Hepatic stellate cell (primary cell): ENCODE measurements at places on chromosomes 5 and 9.

GRCh38 chr5:170473642-170474041 lies 30.2 kb upstream of the KCNIP1 start:
- DNase-seq = no peak

- DNase-seq = no peak
Measured at GRCh38 chr9:69985971-69986370, 57.7 kb upstream of the MAMDC2 start.

GRCh38 chr5:143613329-143613728 lies 198.6 kb upstream of the HMHB1 start:
- DNase-seq = no peak

GRCh38 chr9:137787786-137788505 lies 89.6 kb upstream of the CACNA1B start:
- DNase-seq = no peak

- no peak for DNase-seq
Measured at GRCh38 chr9:90825586-90825985, 24.0 kb downstream of the SYK start.

DNA sequence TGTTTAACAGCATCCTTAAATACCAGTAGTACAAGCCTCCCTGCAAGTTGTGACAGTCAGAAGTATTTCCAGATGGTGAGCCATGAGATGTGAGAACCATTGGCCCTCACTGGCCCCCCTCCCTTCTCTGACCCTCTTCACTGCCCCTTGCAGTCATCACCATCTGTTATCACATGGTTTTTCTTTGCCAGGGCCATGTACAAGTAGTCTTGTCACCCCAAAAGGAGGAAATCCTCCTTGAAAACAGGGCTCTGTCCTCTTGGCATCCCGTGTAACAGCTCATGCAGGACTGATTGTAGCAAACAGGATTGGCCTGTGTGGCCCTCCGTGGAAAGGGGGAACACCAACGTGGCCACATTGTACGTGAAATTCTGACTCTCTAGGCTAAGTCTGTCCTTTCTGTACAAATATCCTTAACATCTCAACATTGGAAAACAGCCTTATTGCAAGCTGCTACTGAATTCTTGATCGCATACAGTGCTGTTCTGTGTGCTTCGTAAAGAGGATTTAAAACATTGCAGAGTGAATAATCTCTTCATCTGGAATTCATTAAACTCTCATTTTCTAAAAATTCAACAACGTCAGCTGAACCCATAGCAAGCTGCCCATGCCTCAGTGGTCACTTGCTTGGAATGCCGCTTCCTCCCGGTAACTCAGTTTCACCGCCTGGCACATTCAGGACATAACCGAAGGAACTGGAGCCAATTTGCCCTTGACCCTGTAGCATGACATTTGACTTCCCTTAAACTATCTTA lies 171.7 kb downstream of the ATPSCKMT start:
- DNase-seq = no peak

- no peak for DNase-seq
Measured at GRCh38 chr9:134361843-134362414, 35.7 kb downstream of the RXRA start.

DNA sequence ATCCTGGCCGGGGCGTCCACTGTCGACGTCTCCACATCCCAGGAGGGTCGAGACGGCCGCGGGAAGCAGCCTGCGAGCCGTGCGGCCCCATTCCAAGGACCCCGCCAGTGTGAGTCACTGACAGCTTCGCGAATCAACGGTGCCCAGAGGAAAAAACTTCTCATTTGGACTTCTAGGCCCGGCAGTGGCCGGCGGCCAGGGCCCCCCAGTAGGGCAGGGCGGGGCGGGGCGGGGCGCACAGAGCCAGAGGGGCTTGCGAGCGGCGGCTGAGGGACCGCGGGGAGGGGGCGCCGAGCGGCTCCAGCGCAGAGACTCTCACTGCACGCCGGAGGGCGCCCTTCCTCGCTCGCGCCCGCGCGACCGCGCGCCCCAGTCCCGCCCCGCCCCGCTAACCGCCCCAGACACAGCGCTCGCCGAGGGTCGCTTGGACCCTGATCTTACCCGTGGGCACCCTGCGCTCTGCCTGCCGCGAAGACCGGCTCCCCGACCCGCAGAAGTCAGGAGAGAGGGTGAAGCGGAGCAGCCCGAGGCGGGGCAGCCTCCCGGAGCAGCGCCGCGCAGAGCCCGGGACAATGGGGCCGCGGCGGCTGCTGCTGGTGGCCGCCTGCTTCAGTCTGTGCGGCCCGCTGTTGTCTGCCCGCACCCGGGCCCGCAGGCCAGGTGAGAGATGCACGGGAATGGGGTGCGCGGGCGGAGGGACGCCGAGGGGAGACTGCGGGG lies at the start of gene F2R:
TSS of gene F2R (plus strand) at position 391 of the 720 bp plus-strand sequence. CDS start at position 573, 182 bp downstream.
- DNase-seq = peak; percentile 80

- peak; percentile 67 for DNase-seq
Measured at GRCh38 chr5:135245521-135246499, 153.2 kb downstream of the MACROH2A1 start.

DNA sequence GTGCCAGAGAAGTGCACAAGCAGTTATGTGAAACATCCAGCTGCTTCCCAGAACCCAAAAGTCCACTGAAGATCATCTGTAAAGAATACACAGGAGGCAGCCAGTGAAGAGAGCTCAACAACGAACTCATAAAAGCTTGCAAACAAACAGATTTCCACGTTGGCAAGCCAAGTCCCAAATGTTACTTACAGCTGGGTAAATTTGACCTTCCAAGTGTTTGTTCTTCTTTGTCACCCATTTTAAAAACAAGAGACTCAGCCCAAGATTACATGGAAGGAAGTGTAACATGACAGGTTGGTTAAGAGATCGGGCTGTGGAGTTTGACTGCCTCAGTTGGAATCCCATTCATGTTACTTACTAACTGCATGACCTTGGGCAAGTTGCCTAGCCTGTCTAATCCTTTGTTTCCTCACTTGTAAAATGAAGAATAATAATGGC lies 174.9 kb upstream of the PAPPA start:
- DNase-seq = no peak

- DNase-seq = no peak
Measured at GRCh38 chr5:80138486-80138885, 103.3 kb downstream of the THBS4 start.

GRCh38 chr5:124745928-124746915 lies at the start of gene ZNF608:
ZNF608 (minus strand) TSS chr5:124746639; CDS start chr5:124744989, 1,650 bp downstream.
- DNase-seq = no peak

DNA sequence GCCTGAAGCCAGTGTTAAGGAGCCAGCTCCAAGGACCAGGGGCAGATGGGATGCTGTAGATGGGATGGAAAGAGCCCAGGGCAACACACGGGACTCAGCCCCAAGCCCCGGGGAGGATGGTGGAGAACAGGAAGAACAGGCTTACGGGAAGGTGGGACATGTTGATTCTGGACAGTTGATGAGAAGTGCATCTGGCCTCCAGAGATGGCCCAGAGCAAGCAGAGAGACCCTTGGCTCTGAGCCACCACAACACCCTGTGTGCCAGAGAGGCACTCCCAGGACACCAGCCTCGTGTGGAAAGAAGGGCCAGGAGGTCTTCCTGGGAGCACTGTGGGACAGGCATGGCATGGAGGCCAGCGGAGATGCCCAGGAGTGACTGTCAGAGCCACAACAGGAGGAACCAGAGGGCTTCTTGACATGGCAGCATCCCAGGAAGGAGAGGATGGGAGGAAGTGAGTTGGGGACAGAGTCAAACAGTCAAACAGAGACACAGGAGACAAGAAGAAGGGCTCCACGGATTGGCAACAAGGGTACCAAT lies 156.3 kb upstream of the MVB12B start:
- no peak for DNase-seq

DNA sequence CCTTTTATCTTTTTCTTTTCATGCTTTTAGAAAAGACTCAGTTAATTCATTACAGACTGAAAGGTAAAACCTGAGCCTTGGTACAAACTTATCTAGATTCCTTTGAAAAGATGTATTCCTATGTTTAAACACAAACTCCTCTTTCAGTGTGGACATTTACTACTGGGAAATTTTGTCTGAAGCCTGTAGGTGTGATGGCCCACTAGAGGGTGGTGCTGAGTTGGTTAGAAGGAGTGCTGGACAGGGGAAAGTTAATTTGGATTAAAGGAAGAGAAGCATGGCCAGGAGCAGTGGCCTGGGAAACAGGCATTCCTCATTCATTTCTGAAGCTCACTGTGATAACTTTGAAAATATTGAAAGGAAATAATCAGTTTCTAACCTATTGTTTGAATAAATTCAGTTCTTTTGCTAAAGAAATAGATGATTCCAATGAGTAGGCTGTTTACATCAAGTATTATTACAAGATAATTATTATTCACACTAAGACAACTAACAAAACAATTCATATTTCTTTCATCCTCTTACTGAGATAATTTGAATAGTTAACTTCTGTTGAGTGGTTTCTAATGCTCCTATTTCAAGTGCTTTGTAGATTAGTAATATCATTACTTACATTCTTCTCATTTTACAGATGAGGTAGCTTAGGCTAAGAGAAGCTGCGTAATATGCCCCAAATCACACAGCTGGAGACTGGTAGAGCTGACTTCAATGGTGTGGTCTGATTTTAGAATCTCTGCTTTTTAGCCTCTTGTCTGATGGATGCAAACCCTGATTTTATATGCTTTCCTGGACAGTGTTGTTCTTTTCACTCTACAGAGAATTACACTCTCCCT lies 150.9 kb downstream of the ADGRV1 start:
- DNase-seq = peak; percentile 19

DNA sequence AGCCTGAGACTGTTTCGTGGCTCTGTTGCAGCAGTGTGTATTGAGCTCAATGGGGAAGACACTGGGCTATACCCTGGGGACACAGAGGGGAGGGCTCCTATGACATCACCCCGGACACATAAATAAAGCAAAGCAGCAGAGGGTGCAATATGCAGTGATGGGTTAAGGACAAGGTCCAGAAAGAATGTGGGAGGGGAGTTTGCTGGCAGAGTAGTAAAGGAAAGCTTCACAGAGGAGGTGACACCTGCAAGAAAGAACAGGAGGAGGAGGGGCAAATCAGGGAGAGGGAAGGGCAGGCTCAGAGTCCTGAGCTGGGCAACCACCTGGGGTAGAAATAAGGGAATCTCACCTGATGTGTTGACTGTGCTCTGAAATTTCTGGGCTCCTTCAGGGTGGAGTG lies 35.3 kb upstream of the CDKN2AIPNL start:
- no peak for DNase-seq

- DNase-seq = no peak
Measured at GRCh38 chr9:121841771-121842611, 190.6 kb downstream of the DAB2IP start.

- DNase-seq = no peak
Measured at GRCh38 chr5:74016373-74016772, 390.4 kb downstream of the ARHGEF28 start.

GRCh38 chr9:98916660-98917059 lies 27.0 kb upstream of the COL15A1 start:
- no peak for DNase-seq
